ENCODE measurements at places on chromosomes 11 and 22.

DNA sequence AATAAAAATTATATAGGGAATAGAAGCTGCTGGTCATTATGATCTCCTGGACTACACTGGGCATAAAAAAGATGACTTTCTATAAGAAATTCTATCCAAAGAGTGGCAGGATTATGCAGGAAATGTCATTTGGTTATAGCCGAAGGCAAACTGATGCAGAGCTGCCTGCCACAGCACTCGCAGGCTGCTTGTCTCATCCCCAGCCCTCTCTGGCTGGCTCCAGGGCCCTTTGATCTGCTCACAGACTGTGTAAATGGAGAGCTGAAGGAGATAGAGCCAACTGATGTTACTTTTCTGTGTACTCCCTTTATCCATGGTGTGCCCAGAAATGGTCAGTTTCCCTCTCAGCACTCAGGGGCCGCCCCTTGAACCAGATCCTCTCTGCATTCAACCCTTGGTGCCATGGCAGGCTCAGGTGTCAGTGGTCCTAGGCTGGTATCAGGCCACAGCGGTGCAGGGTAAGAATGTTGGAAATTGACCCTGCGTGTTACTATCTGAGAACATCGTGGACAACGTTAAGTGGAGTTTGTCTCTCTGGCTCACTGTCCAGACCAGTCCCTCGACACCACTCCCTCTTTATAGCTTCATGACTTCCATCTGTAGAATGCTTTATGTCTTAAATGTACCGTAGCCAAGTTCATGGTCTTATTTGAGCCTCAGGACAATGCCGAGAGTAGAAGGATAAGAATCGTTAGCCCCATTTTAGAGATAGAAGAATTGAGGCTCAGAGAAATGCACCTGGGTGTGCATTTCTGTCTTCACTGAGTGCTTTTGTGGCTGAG lies 27.8 kb downstream of the TEAD1 start:
- no peak for DNase-seq

GRCh38 chr11:86099874-86100273 lies 31.0 kb upstream of the PICALM start:
- DNase-seq: no peak

- no peak for DNase-seq
Measured at GRCh38 chr11:114232400-114233059, 63.7 kb upstream of the NNMT start.

DNA sequence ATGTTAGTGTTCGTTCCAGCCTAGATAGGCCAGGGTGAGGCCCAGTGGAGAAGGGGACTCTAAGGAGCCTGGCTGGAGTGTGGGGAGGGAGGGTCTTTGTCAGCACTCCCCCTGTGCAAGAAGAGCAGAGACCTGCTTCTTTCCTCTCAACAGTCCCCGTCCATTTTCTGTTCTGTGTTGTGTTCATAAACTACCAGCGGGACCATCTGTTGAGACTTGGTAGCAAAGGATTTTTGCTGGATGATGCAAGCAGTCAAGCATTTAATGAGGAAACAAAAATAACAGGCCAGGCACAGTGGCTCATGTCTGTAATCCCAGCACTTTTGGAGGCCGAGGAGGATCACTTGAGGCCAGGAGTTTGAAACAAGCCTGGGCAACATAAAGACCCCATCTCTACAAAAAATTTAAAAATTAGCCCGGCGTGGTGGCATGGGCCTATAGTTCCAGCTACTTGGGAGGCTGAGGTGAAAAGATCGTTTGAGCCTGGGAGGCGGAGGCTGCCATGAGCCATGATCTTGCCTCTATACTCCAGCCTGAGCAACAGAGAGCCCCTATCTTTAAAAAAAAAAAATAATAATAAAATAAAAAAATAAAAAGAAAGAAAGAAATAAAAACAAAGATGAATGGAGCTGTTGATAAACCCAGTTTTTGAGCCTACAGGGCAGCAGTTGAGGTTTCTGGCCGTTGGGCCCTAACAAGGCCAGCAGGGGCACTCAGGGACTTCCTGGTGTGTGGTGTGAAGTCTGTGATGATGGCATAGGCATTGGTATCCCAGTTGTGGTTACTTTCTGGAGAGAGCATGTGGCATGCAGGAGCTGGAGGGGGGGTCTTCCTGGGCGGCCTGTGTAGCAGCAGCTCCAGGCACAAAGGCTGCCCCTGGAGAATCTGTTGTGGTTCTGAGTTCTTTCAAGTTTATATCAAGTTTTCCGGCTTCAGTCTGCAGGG lies 1.7 kb upstream of the TXNRD2 start:
- DNase-seq: no peak

GRCh38 chr11:27701355-27702105 lies 1.3 kb upstream of the BDNF start:
- no peak for DNase-seq

DNA sequence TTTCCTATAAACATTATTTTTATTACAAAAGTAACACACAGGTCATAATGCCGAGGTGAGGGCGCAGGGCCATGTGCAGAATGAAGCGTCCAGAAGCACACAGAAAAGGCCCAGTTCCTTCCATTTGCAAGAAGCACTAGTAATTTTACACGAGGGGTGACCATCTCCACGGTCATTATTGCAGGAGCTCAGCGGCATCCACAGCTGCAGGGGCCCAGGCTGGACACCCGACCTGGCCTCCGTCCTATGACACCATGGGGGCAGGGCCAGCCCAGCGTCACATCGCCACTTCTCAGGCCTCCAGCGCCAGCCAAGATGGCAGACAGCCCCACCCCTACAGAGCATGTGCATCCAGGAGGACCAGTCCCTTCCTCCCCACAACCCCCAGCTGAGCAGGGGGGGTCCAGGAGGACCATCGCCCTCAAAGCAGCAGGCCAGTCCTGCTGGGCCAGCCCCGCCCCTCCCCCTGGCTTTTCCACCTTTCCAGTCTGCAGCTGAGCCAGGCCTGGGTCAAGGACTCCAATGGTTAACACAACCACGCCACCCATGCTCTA lies 3.5 kb downstream of the IGF2 start:
- DNase-seq: no peak

DNA sequence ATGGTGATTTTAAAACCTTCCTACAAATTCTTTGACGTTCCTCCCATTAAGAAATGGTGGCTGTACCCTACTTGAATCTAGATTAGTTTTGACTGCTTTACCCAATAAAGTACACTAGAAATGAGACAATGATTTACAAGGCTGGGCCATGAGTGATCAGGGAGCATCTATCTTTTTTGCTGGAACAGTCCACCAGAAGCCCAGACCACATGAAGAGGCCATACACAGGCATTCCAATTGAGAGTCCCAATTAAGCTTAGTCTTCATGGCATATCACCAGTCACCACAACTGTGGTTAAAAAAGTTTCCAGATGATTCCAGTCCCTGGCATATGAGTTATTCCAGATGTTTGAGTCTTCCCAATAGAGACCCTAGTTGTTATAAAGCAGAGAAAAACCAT lies 39.5 kb downstream of the FAM76B start:
- DNase-seq: no peak

GRCh38 chr22:31137721-31138120 lies 2.6 kb downstream of the PLA2G3 start:
- DNase-seq: no peak

GRCh38 chr11:8899119-8899753 lies 11.8 kb upstream of the AKIP1 start:
- DNase-seq: no peak

- no peak for DNase-seq
Measured at GRCh38 chr11:119759324-119759723, 30.3 kb upstream of the NECTIN1 start.

- DNase-seq: no peak
Measured at GRCh38 chr11:117961896-117962295, 24.3 kb upstream of the IL10RA start.

GRCh38 chr11:16421826-16422225 lies 65.5 kb upstream of the SOX6 start:
- no peak for DNase-seq

DNA sequence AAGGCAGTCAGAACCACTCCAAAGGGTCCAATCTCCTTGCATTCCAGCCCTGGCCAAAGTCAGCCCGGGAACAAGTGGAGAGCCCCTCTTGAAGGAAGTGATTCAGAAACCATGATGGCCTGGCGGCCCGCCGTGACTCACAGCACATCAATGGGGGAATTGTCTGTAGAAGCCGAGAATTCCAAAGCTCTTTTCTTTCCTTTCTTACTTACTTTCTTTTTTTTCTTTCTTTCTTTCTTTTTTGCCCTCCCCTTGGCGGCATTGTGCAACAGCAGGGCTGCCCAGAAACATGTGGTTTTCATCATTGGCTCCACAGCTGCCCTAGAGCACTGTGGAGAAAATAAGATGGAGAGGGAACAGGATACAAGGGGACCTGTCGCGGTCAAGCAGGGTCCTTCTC lies 140.2 kb upstream of the TIMP3 start:
- no peak for DNase-seq

GRCh38 chr11:91536366-91536765 lies 688.3 kb upstream of the FAT3 start:
- DNase-seq: no peak

- DNase-seq: no peak
Measured at GRCh38 chr11:114200351-114201133, 95.7 kb upstream of the NNMT start.

DNA sequence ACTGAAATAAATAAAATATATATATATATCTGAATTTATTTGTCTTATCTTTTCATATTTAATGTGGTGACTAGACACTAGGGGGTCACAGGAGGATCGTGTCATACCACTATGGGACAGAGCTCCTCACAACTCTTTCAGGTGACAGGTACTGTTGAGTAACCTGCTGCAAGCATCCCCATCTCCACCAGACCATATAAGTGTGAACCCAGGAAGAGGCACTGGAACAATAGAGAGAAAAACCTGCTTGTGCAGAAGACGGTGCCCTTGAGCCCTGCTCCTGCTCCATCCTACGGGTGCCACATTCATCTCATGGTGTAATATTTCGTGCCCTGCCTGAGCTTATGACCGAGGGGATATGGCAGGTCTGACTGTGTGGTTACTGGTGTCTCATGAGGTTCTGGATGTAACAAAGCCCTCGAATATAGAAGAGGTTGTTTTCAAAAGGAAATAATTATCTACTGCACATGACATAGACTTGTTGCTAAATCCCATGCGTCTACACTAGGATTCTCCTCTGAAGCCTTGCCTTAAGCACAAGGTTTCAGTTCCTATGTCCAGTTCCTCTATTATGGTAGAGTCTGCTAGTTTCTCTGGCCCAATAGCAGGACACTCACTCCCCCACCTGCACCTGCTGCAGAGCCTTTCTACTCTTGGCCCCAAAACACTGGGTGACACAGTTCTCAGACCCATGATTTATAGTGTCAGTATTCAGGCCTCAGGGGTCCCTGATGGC lies 70.4 kb downstream of the GGTLC2 start:
- DNase-seq: no peak

- DNase-seq: no peak
Measured at GRCh38 chr11:88206751-88207150, 31.5 kb upstream of the RAB38 start.

GRCh38 chr11:7903940-7904339 lies 27.1 kb downstream of the OR10A6 start:
- no peak for DNase-seq

DNA sequence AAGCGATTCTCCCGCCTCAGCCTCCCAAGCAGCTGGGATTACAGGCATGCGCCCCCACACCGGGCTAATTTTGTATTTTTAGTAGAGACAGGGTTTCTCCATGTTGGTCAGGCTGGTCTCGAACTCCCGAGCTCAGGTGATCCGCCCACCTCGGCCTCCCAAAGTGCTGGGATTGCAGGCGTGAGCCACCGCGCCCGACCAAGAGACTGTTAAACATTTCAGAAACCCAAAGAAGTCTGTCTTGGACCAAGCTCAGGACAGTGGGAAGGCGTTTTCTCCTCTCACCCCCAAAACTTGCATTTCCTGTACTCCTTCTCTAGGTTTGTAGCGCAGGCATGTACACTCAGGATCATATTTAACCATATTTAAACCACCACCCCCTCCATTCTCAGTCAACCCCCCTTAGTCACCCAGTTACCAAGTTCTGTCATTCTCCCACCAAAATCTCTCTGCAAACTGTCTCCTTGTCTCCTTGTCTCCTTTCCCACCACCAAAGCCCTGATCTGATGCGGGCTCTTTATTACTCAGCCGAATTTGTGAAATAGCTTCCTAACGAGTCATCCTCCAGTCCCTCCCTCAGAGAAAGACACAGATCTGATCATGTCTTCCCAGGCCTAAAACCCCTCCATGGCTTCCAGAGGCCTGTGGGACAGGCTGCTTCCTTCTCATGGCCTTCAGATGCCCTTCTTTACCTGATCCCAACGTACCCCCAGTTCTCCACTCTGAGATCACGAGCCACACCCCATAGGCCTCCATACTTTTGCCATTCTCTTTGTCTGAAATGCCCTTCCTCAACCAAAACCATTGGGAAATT lies 29.0 kb upstream of the CREB3L1 start:
- no peak for DNase-seq

All from stimulated activated CD8-positive, alpha-beta memory T cell treated with anti-CD3 and anti-CD28 coated beads, Interleukin-12 subunit alpha, Interleukin-12 subunit beta, amount 100 ng/mL, for 1 hour (primary cell).